ENCODE measurements at places on chromosomes 16 and 17. TPM values are rescaled to one million over a fixed set of nuclear protein-coding genes. Genes with fewer than 3 reads are reported as not detected.

DNA sequence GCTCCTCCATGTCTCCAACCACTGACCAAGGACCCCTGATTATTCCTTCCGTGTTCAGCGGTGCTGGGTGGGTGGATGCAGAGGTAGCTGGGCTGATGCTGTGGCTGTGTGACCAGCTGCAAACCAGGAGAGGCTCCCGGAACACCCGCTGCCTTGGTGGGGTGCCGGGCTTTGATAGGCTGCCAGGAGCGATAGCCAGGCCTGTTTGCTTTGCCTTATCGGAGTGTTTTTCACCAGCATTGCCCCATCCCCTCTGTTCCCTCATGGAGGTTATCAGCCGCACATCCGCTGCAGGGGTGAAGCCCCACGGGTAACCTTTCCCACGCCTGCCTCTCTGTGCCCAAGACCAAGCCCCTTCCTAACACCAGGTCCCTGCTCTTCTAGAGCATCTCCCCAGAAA is 354.3 kb downstream of the C16orf95 start:
- no peak for DNase-seq

DNA sequence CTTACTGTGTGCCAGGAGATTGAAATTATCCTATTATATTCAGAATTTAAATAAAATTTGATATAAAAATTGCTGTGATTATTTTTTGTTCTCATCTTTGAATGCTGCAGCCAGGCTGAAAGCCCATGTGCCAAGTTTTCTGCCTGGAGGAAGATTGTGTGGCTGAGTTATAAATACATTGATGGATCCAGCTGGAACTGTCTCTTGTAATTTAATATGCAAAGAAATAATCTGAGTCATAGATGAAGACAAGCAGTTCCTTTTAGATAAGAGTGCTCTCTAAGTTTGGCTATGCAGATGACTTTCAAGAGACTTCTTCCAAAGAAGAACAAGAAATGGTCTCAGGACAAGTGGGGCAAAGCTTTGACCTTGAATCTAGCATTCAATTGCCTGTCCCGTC is 871.0 kb downstream of the CDH11 start:
- peak; percentile 73 for DNase-seq

- peak; percentile 61 for DNase-seq
Measured at GRCh38 chr16:87392821-87393679, 914 bp downstream of the MAP1LC3B start.

- no peak for DNase-seq
Measured at GRCh38 chr16:47504599-47504998, 43.5 kb downstream of the PHKB start.

GRCh38 chr17:17058304-17058703 is 16.0 kb downstream of the MPRIP start:
- DNase-seq = no peak

- DNase-seq = no peak
Measured at GRCh38 chr16:85166699-85167588, 54.7 kb upstream of the CIBAR2 start.

DNA sequence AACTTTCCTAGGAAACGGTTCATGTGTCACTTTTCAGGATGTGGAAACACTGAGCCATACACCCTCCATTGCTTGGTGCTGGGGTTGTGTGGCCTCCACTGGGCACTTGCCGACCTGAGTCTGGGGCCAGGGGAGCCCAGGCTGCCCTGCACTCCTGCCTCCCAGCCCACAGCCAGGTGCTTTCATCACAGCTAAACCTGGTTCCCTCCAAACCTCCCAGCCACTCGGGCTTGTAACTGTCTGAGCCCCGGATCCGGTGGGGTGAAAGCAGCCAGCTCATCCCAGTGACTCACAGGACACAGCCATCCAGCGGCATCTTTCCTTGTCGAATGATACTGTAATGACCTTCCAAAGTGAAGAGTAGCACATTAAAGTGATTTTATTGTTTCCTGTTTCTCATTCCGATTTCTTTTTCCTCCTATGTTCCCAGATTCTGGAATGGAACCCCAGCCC is 19.8 kb downstream of the CARHSP1 start:
- DNase-seq = peak; percentile 75

DNA sequence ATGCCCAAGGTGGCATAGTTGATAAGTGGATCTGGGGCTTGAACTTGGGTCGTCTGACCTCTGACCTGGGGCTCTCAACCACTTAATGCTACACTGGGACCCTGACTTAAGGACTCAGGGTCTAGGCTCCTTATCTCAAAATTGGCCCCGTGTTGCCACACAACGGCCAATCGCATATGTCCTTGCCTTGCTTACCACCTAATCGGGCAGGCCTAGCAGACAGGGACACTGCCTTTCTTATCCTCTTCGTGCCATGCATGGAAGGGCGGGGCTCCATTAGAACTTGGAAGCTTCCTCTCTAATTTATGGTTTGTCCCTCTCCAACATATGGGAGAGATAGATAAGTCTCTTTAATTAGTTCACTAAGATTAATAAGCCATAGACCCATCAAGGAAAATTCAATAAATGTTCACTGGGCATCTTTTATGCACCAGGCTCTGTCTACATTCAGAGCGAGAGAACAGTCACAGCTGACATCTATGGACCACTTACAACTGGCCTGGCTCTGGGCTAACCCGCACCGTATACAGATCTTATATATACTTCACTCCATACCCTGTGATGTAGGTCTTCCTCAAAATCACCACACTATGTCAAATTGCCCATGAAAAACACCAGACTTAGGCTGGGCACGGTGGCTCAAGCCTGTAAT is 35.1 kb downstream of the CDH1 start:
- no peak for DNase-seq

- peak; percentile 17 for DNase-seq
Measured at GRCh38 chr16:64738321-64738960, 383.4 kb downstream of the CDH11 start.

DNA sequence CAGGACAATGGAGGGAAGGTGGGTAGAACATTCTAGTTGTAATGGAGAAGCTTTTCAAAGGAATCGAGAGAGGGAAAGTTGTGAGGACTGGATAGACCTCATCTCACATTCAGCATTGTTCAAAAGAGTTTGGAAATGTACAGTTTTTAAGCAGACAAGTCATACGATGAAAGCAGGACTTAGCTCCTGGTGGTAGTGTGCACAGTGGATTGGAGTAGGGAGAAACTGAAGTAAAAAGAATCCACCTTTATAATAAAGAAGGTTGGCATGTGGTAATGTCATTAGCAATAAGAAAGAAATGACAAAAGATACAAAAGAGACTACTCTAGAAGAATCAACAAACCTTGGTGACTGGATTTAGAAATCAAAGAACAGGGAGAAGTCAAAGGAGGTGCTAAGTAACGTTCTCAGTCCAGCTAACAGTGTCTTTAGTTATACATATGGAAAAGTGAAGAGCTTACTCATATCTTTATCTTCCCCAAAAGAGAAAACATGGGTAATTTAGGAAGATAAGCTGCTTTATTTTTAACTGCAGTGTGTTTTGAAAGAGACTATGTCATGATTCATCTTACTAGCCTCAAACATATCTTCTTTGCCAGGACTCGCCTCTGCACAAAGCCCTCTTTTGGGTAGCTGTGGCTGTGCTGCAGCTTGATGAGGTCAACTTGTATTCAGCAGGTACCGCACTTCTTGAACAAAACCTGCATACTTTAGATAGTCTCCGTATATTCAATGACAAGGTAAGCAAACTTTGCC is 18.7 kb upstream of the EVI2A start:
- DNase-seq = peak; percentile 74

DNA sequence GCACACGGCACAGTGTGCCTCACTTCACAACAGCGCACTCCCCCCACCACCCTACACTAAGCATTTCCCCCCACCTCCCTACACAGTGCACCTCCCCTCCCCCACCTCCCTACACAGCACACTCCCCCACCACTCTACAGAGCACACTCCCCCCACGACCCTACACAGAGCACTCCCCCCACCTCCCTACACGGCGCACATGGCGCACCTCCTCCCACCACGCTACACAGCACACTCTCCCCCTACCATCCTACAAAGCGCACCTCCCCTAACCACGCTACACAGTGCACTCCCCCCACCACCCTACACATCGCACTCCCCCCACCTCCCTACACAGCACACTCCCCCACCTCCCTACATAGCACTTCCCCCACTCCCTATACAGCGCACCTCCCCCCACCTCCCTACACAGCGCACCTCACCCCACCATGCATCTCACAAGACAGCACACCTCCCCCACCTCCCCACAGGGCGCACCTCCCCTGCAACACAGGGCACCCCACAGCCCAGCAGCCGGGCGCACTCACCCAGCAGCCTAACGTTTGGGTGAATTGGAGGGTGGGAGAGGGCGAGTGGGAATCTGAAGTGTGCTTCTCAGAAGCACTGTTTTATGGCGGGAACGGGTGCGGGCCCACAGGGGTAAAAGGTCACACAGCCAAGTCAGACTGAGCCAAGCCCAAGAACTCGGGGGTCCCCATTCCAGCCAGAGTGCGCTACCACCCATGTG is 10.3 kb downstream of the KNOP1 start:
- DNase-seq = no peak

GRCh38 chr17:46059486-46059885 is 60.4 kb downstream of the STH start:
- DNase-seq = no peak

DNA sequence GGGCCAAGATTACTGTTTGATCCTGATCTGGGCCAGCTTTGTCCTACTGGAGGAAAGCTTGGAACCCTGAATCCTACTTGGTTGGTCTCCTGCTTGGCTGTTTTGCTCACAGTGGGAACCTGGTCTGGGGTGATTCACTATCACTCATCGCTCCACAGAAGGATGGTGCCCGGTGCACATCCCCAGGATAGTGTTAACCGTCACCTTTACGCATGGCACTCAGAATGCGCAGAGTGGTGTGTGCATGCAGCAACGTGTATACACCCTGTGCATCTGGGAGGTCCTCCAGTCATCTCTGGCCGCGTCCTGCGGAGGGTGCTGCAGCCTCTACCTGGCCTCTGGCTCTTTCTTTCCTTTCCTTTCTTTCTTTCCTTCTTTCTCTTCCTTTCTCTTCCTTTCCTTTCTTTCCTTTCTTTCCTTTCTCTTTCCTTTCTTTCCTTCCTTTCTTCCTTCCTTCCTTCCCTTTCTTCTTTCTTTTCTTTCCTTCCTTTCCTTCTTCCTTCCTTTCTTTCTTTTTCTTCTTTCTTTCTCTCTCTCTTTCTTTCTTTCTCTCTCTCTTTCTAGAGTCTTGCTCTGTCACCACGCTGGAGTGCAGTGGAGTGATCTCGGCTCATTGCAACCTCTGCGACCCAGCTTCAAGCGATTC is 13.1 kb downstream of the SOCS3 start:
- DNase-seq = no peak

GRCh38 chr17:72677714-72678390 is 414.6 kb downstream of the SLC39A11 start:
- DNase-seq = peak; percentile 74

DNA sequence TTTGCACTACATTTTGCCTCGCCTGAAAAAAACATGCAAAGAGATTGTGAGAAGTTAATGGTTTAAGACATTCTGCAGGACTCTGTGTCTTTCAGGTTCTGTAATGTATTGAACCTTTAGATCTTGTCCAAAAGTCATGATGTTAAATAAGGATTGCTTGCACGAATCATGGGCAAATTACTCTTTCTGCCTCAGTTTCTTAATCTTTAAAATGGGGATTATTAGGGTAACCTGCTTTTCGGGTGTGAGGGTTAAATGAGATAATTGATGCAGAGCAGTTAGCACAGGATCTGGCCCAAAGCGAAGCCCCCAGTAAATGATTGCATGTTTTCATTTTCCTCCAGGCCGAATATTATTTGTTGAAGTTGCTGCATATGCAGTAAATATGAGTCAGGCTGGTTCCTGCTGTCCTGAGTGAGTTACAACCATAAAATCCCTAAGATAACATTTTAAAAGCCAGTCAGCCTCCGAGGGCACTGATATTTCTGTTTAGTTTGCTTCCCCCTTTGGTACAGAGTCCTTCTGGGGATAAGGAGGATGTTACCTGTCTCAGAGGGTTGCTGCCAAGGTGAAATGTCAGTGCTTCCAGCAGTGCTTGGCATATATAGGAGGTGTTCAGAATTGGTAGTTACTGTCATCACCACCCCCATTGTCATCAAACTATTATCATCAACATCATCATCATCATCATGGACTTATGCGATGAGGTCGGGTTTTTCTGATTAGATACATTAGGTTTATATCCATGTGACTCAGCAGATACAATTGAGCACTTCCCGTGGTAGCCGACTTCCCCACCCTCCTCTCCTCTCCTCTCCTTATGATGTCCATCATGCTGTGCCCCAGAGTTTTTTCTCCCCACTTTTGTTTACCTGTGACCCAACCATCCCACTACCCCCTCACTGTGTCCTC is 20.6 kb upstream of the ARHGAP17 start:
- no peak for DNase-seq

- DNase-seq = no peak
Measured at GRCh38 chr16:70160388-70160787, 13.2 kb upstream of the CLEC18C start.

GRCh38 chr16:13344001-13344400 is 442.6 kb downstream of the SHISA9 start:
- DNase-seq = no peak

GRCh38 chr17:5560361-5560988 is 23.8 kb downstream of the NLRP1 start:
- no peak for DNase-seq

- DNase-seq = peak; percentile 98
Measured at GRCh38 chr16:73172241-73172972, 124.5 kb upstream of the ZFHX3 start.

GRCh38 chr16:21589551-21589950 is 9.8 kb upstream of the METTL9 start:
- DNase-seq = no peak

DNA sequence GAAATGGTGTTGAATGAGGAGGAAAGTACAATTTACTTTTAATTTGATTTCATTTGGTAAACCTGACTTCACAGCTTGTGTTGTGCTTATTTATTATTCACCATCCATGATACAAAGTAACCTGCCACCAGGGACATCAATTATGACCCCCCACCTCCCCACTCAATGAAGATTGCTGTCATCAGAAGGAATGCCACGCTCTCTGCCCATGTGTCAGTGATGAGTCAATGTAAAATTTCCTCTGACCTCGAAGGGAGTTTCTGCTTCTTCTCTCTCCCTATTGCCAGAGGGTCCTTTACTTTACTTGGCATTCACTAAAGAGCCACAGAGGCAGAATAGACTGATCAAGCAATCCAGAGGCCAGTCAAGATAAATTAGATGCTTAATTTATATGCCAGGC is 759.7 kb downstream of the CDH11 start:
- peak; percentile 76 for DNase-seq

GRCh38 chr16:55248058-55248457 is 75.9 kb upstream of the IRX6 start:
- no peak for DNase-seq

Gene MEFV
- 4.3 TPM for total RNA-seq

Gene C17orf107
- 0.12 TPM for total RNA-seq

Gene VASN
- 28.3 TPM for total RNA-seq

Gene CCL7
- 0.68 TPM for total RNA-seq

Gene ATP2C2
- total RNA-seq = not detected

Gene MILR1
- 21.6 TPM for total RNA-seq

Gene TBX2
- total RNA-seq = 20.9 TPM

Gene PDP2
- 6.6 TPM for total RNA-seq

Gene GAST
- not detected for total RNA-seq

Gene KCNJ18
- not detected for total RNA-seq

Gene BAIAP2
- total RNA-seq = 9.7 TPM

Gene DYNLL2
- 8.0 TPM for total RNA-seq

Gene ITGA2B
- total RNA-seq = 0.68 TPM

Gene CA7
- not detected for total RNA-seq

Gene XYLT1
- 4.0 TPM for total RNA-seq

Gene CMTM2
- total RNA-seq = not detected
